Peyer's patch (tissue), 4 donors: ENCODE measurements at places on chromosomes 2 and 18. TPM values are rescaled to one million over a fixed set of nuclear protein-coding genes. Genes with fewer than 3 reads are reported as not detected.

The EGR4 gene
- not detected for total RNA-seq

The NDC80 gene
- 3.8 TPM for total RNA-seq

The CD8B2 gene
- 5.0 TPM for total RNA-seq

The TMEM150A gene
- 7.5 TPM for total RNA-seq

The PIAS2 gene
- total RNA-seq, result 25.2 TPM

The SPR gene
- 46.7 TPM for total RNA-seq

The LINC00305 gene
- total RNA-seq, result not detected

The CASP10 gene
- total RNA-seq, result 52.8 TPM

The CGREF1 gene
- 5.6 TPM for total RNA-seq

The FBLN7 gene
- 1.5 TPM for total RNA-seq

The PNKD gene
- total RNA-seq, result 63.9 TPM

The AQP12B gene
- 2.5 TPM for total RNA-seq

- no peak overlapping the region for H3K27ac ChIP-seq
- H3K4me1 ChIP-seq, result no peaks in the 10 kb centered on the region
- no peaks in the 10 kb centered on the region for H3K36me3 ChIP-seq
- H3K4me3 ChIP-seq, result no peak overlapping the region
- H3K27me3 ChIP-seq, result no peaks in the 10 kb centered on the region
These were observed 367.0 kb downstream of the NR4A2 start for GRCh38 chr2:155965415-155966063.

DNA sequence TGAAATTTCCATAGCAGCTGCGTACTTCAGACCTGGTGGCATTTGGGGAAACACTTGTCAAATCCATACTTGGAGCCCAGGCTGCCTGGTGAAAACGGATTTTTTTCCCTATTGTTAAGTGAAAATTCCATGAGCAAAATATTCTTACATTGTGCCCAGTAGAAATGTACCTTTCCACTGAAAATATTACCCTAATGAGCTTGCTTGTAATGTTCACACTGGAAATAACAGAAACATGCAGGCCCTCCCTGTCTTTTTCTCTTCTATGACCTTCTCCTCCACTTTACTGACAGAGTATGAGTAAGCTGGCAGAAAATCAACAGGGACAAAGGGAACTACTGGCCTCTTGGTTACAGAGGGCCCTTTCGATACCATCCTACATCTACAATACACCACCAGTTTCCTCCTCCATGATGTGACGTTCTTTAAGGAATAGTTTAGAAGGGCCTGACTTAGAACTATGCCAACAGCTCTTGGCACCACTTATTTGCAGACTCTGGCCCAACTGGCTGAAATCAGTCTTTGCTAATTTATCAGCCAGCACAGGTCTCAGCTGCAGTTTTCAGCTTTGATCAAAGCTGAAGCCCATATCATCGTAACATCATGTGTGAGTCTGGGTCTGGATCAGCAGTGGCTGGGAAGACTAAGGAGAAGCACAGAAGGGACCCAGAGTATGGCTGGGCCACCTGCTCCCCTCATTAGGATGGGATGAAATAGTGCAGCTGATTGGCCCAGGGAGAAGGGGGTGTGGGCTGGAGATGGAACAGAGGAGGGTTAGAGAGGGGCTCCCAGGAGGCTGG, 272.2 kb upstream of the ID2 start:
- no peak overlapping the region for H3K4me3 ChIP-seq
- DNase-seq, result no peak
- H3K36me3 ChIP-seq, result no peaks in the 10 kb centered on the region
- no peaks in the 10 kb centered on the region for H3K27me3 ChIP-seq

DNA sequence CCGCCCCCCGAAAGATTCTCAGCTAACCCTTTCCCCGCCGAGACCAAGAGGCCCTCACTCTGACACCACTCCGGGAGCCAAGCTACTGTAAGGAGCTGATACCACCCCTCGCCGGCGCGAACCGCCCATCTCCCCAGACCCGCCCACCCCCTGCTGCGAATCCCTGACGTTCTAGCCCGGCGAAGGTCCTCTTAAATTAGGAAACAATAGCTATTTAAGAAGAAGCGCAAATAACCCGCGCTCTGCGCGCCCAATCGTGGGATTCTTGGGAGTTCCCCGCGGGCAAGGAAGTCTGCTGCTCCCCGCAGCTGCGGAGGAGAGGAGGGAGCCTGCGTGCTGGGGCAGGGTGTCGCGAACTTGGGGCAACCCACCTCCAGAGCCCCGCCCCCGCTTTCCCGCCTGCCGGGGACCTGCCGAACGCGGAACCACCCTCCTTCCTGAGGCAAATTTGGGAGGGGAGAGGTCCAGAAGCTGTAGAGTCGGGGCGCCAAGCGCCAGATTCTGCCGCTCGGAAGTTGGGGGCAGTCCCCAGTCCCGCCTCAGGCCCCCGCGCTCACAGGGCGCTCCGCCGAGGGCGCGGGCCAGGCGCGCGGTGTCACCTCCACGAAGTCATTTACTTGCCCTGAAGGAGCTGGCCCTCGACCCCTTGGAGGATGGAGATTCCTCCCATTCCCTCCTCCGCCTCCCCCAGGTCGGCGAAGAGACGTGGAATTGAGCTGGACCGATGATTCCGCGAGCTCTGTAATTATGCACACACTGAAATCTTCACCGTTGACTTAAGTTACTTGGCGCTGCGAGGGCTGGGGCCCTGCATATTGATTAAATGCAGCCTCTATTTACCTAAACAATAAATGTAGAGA, 8.4 kb upstream of the SP9 start:
- H3K27me3 ChIP-seq, result peaks cover 55% of the 10 kb centered on the region
- H3K4me1 ChIP-seq, result peaks cover 18% of the 10 kb centered on the region
- no peak for DNase-seq
- peak overlapping the region; percentile 32 for H3K4me3 ChIP-seq

- no peak overlapping the region for H3K27ac ChIP-seq
- no peaks in the 10 kb centered on the region for H3K27me3 ChIP-seq
- no peak for DNase-seq
- H3K4me3 ChIP-seq, result no peak overlapping the region
These were observed 16.3 kb downstream of the ABCB11 start for GRCh38 chr2:169014780-169015179.

- H3K4me3 ChIP-seq, result no peak overlapping the region
- no peaks in the 10 kb centered on the region for H3K36me3 ChIP-seq
- no peak overlapping the region for H3K27ac ChIP-seq
- no peak for DNase-seq
These were observed 179.1 kb upstream of the LYPD1 start for GRCh38 chr2:132849118-132849517.

DNA sequence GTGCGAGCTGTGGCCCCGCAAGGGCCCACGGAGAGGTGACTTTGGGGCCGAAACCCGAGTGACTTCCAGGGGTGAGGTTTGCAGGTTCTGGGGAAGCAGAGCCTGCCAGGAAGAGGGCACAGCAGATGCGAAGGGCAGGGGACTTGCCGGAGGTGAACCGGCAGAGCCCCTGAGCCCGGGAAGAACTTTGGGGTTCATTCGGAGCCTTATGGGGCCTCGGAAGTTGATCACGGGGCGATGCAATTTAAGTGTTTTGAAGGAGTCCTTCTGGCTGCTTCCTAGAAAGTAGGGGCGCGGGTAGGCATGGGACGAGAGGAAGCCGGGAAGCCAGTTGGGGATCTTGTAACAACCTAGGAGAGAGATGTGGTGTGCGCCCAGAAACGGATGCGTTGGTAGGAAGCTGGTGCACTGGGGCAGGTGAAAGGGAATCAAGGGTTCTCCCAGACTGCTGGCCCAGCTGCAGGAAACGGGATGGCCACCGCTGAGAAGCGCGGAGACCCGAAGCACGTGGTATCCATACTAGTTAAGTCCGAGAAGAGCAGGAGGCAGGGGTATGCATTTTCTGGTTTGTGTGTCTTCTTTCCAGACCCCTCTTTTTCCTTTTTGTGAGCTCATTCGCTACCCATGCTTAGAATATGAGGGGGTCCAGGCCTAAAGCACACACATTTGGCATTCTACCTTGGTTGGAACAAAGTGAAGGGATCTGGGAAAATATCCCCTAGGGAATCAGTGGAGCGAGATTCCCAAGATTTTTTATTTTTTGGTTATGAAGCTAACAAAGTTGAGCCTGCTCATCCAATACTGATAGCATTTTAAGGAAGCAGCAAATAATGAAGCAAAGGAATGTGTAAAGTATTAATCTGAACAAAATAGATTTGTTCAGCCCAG, 758 bp downstream of the SCLY start:
- H3K36me3 ChIP-seq, result peaks cover 3% of the 10 kb centered on the region
- H3K4me3 ChIP-seq, result peak overlapping the region; percentile 81
- H3K4me1 ChIP-seq, result peaks cover 7% of the 10 kb centered on the region
- peak overlapping the region; percentile 87 for H3K27ac ChIP-seq
- DNase-seq, result peak; percentile 57

DNA sequence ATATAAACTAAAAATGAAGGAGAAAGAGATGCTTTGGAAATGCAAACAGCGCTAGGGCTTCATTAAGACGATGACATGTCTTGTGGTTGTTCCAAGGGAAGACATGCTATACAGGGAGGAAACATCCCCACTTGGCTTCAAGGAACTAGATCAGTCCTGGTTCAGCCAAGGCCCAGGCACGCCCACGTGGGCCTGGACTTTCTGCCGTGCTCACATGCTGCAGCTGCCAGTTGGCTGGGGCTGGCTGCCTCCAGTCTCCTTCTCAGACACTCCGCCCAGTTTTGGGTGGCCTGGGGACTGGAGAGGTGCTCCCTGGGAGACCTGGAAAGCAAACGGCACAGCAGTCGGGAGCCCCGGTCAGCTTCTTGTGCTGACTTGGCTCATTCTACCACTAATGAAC, 109.6 kb downstream of the GLI2 start:
- H3K4me3 ChIP-seq, result no peak overlapping the region
- H3K36me3 ChIP-seq, result no peaks in the 10 kb centered on the region
- no peak for DNase-seq
- H3K27ac ChIP-seq, result no peak overlapping the region

DNA sequence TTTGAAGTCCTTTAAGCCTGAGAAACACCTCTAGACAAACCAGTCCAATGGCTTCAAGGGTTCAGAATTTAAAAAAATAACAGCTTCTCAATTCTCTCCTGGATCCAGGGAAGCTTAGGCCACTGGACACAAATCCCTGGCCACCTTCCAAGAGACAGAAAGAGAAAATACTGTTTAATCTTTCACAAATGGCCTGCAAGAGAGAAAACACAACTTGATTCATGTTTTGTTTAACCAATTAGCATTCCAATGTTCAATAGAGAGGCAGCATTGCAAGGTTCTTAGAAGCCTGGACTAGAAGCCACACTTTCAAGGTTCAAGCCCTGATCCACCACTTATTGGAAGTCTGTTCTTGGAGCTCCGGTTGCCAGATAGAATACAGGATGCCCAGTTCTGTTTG, 109.0 kb upstream of the PARD3B start:
- H3K27me3 ChIP-seq, result no peaks in the 10 kb centered on the region
- no peaks in the 10 kb centered on the region for H3K4me1 ChIP-seq
- no peak overlapping the region for H3K27ac ChIP-seq
- no peak overlapping the region for H3K4me3 ChIP-seq
- DNase-seq, result no peak

GRCh38 chr2:6773007-6773693, 92.6 kb downstream of the CMPK2 start:
- no peaks in the 10 kb centered on the region for H3K36me3 ChIP-seq
- no peaks in the 10 kb centered on the region for H3K27me3 ChIP-seq
- H3K4me3 ChIP-seq, result no peak overlapping the region
- no peak overlapping the region for H3K27ac ChIP-seq

DNA sequence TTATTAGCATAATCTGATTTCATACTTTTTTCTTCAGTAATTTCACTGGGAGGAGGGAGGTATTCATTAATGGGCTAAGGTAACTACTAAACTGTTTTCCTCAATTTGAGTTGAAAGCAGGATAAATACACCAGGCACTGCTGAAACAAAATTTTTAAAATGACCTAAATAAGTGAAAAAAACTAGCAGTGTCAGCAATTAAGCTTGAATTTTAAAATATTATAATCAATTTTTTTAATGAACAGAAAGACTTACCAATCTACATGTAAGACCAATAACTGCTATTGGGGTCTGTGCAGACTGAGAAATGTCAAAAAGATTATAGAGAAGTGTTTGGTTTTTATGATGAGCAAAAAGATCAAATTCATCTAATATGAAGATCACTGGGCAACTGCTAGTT, 68.4 kb downstream of the ORC4 start:
- H3K36me3 ChIP-seq, result peaks cover 19% of the 10 kb centered on the region
- H3K4me3 ChIP-seq, result no peak overlapping the region
- no peak for DNase-seq

DNA sequence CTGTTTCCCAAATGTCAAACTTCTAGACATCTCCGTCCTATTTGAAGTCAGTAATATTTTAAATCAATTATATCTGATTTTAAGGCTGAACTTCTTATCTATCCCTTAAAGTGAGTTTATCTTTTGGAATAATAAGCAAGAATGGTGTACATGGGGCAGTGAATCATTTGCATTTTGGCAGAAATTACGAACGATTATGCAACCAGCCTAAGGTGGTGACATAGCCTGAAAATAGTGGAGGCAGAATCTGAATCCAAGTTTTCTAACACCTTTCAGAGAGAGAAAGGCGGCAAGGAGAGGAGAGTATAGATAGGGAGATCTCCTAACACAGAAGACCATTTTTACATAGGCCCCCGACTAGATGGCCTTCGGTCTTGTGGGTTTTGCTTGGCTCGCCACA, 10.7 kb downstream of the ZBTB14 start:
- no peaks in the 10 kb centered on the region for H3K27me3 ChIP-seq
- H3K27ac ChIP-seq, result no peak overlapping the region
- H3K4me3 ChIP-seq, result no peak overlapping the region
- no peak for DNase-seq
- no peaks in the 10 kb centered on the region for H3K4me1 ChIP-seq

DNA sequence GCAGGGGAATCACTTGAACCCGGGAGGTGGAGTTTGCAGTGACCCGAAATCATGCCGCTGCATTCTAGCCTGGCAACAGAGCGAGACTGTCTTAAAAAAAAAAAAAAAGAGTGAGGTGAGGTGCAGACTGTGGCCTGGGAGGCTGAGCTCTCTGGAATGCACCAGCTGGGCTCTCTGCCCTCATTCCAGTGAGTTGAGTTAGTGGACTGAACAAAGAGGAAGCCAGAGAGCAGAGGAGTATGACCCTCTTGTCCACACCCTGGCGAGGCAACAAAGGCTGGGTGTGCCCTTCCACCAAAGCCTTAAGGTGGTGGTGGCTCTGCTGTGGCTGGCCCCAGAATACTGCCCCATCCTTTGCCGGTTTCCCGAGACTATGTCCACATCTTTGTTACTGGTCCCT, 71.3 kb upstream of the ACKR3 start:
- H3K27me3 ChIP-seq, result no peaks in the 10 kb centered on the region
- H3K4me3 ChIP-seq, result no peak overlapping the region
- no peak overlapping the region for H3K27ac ChIP-seq
- no peaks in the 10 kb centered on the region for H3K4me1 ChIP-seq
- no peak for DNase-seq

- H3K4me3 ChIP-seq, result no peak overlapping the region
- H3K27me3 ChIP-seq, result no peaks in the 10 kb centered on the region
- H3K27ac ChIP-seq, result no peak overlapping the region
These were observed 3.0 kb downstream of the FBXO41 start for GRCh38 chr2:73281244-73281643.

- no peaks in the 10 kb centered on the region for H3K27me3 ChIP-seq
- no peak overlapping the region for H3K27ac ChIP-seq
- H3K4me1 ChIP-seq, result no peaks in the 10 kb centered on the region
- no peak for DNase-seq
These were observed 14.1 kb upstream of the GPC1 start for GRCh38 chr2:240421381-240421780.

GRCh38 chr2:99636144-99637034, 146.6 kb upstream of the REV1 start:
- no peak for DNase-seq
- H3K4me1 ChIP-seq, result no peaks in the 10 kb centered on the region

GRCh38 chr2:226836548-226836885, 663 bp downstream of the RHBDD1 start:
- peak overlapping the region; percentile 98 for H3K27ac ChIP-seq
- no peaks in the 10 kb centered on the region for H3K36me3 ChIP-seq
- H3K4me1 ChIP-seq, result peaks cover 16% of the 10 kb centered on the region
- no peak for DNase-seq
- H3K27me3 ChIP-seq, result no peaks in the 10 kb centered on the region
- H3K4me3 ChIP-seq, result peak overlapping the region; percentile 69
